ENCODE measurements at places on chromosomes 16 and 17.
A peak's percentile ranks its signal among the peaks of the same experiment; 100 is the strongest.

DNA sequence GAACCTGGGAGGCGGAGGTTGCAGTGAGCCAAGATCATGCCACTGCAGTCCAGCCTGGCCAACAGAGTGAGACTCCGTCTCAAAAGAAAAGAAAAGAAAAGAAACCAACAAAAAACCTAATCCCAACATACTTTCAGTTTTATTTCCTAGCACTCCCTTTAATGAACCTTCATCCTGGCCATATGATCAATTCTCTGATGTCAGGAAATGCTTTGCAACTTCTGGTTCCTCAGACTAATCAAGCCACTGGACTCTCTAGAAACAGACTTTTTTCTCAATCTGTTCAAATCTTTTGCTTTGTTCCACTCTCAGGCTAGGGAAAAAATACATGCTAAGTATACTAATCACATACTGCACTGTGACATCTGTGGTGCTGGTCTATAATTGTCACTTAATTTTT is 13.4 kb upstream of the PSMC3IP start:
- no peak for DNase-seq

DNA sequence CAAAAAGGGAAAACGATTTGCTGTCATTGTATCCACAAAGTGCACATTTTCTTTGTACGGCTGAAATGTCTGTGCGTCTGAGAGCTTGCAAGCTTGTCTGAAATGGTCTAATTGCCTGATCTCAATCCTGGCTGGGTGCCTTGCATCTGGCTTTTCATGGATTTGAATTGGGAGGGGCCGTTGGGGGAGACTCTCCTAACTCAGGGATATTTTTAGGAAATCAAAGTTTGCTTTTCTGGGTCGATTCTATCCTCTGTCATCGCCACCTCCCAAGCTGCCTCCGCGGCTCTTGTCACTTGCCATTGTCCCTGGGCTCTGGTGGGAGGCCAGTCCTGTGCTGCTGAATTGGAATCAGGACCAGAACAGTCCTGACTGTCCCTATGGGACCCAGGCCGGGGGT is 33.3 kb upstream of the MGAT5B start:
- no peak for DNase-seq

- no peak for DNase-seq
Observed at GRCh38 chr16:71927383-71927782, 32.1 kb downstream of the IST1 start.

DNA sequence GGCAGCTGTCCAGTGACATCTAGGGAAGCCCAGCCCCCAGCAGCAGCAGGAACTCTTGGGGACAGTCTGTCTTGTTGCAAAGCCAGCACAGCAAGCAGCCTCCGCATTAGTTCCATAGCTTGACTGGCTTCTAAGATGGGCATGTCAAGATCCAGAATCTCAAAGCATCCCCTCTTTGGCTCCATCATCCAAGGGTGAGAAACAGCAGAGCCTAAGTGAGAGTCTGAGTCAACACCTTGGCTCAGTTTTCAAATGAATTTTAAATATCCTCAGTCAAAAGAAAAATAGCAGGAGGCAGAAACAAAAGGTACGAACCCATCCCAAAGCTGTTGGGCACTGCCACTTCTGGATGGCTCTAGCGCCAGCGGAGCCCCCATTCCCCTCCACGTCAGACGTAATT is 2.2 kb downstream of the CLDN9 start:
- no peak for DNase-seq

DNA sequence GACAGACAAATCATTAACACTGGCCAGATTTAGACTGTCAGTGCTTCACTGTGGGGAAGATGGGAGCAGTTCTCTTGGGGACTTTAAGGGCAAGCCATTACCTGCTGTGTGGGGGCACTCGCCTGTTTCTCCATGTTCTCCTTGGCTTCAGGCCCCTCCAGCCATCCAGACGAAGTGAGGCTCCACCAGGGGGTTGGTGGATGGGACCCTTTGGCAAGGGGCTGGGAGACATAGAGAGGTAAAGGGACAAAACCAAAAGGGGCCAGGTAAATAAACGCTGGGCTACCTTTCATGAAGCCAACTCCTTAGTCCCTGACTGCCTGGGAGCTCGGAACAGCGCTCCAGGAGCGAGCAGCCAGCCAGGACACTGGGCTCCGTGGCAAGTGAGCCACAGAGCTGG is 14.0 kb downstream of the TBX4 start:
- DNase-seq, result peak; percentile 23

- DNase-seq, result no peak
Observed at GRCh38 chr17:61009663-61010062, 332.0 kb downstream of the BCAS3 start.

DNA sequence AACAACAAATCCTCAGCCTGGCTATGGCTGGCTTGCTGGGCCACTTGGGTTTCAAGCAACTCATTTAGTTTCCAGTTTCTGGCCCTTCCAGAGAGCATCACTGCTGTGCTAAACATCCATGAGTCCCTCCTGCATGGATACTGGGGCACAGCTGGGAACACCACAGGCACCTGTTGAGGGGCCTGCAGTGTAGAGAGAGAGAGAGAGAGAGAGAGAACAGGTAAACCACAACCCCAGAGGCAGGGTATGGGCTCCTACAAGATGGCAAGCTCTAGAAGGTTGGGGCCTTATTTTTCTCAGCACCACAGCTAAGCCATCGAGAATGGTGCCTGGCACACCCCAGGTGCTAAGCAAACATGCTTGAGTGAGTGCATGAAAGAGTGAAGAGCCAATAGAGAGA is 120.3 kb downstream of the RBFOX3 start:
- DNase-seq, result no peak

DNA sequence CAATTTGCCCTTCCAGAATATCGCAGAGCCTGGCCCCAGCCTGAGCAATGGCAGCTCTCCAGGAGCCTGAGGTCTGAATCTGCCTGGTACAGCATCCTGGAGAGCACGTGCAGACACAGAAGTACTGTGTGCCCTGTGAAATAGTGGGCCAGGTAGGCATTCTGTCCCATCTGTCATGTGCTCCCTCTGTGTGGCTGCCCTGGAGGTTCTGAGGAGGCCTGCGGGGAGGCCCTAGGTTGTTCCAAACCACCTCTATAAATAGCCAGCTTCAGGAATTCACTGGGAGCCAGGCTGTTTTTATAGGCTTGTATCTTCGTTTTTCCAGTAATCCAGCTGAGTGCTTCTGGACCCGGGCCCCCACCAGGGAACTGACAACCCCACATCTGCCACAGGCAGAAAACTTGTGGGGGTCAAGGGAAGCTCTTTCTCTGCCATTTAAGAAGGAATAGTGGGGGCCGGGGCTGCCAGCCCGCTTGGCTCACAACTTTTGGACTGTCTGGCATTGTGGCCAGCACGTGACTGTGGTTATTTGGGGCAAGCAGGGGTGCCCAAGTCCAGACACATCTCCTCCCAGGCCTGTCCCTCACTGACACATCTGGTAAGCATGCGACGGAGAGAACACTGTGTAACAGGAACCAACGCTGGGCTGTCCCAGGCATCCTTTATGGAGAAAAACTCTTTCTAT is 356.3 kb upstream of the TNRC6C start:
- peak; percentile 25 for DNase-seq

- no peak for DNase-seq
Observed at GRCh38 chr17:80296221-80296620, 35.6 kb downstream of the RNF213 start.

- no peak for DNase-seq
Observed at GRCh38 chr17:77957235-77957856, 1.2 kb upstream of the TNRC6C start.

DNA sequence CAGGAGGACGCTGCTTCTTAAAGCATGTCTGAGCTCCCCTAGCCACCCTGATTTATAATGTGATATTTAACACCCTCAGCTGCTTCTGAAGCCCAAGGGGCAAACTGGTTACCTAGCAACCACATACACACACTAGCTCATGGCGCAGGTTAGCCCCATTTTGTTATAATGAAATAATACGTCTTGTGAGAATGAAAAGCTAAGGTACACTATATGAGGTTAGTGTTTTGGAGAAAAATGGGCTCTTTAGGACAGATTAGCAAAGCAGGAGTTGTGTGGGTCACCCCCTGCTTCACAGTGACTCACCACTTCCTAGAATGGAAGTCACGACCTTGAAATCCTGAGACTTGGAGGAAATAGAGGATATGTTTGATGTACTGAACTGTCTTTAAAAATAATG is 404.8 kb upstream of the HSBP1 start:
- no peak for DNase-seq

- peak; percentile 93 for DNase-seq
Observed at GRCh38 chr17:40340880-40341807, 23.4 kb downstream of the GJD3 start.

- DNase-seq, result no peak
Observed at GRCh38 chr17:4788159-4788806, 481 bp upstream of the GLTPD2 start.

DNA sequence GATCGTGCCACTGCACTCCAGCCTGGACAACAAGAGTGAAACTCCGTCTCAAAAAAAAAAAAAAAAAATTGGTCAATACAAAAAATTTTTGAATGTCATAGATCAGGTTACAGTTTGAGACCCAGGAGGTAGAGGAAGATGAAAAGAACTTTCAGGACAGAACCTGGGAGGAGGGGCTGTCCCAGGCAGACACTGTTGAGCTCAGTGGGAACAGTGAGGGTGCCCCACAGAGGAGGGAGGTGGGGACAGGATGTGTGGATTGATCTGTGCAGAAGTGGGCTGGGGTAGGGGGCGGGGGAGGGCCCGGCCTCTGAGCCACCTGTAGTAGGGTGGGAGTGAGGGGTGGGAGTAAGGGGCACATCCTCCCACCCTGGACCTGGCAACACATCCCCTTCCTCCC is 58.3 kb downstream of the PRMT7 start:
- DNase-seq, result no peak

- peak; percentile 83 for DNase-seq
Observed at GRCh38 chr16:69859105-69859989, 91.8 kb upstream of the CLEC18A start.

DNA sequence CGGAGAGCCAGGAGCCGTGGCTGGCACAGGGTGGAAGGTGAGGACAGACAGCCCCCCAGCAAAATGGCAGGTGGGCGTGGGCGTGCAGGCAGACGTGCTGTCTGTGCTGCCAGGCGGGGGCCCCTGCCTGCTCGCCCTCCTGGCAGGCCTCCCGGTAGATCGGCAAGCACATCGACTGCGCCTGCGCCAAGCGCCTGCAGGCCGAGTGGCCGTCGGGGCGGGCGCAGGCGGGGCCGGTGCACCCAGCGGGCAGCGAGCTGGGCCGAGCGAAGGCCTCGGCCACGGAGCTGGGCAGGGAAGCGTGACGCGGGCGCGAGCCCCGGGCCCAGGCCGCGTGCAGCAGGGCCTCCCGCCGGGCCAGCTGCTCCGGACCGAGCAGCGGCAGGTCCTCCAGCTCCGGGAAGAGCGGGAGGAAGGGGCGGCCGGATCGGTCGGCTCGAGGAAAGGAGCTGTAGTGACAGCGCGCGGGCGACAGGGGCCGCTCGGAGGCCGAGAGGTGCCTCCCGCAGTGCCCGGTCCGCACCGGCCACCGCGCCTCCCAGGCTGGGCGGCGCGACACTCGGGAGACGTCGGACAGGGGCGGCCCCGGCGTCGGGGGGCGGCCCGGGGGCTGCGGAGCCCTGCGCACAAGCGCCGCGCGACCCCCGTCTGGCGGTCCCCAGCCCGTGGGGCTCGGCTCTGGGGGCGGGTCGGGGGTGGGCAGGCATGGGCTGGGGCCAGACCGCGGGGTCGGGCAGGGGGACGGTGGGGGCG is 16.9 kb downstream of the GRIN2C start:
- peak; percentile 88 for DNase-seq

DNA sequence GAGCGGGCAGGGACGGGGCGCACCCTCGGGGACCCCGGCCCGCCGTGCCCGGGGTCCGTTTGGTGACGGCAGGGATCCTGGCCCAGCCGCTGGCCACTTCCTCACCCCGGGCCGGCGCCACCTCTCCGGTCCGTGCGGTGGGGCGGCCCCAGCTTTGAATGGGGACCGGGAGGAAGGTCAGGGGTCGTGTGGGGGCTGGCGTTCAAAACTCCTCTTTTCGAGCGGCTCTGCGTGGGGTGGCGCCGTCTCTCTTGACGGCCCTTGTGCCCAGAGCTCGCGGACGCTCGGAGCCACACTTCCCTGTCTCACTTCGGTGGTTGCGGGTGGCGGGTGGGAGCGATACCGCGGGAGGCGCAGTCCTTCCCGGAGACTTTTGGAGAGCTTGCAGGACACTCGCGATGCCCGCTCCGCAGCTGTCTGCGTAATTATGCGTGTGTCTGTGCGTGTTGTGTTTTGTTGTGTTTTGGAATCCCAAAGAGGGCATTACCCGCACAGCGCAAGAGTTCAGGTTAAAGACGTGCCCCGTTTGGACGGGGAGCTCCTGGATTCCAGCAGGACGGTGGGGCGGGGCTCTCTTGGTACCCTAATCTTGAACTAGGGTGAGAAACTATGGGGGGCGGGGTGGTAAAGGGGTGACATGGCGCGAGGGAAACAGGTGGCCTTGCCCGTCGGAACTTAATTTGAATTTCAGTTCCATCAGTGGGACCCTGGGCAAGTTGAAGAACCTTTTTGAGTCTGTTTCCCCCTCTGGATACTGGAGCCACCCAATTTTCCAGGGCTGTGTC is 637 bp downstream of the PLCG2 start:
- no peak for DNase-seq

DNA sequence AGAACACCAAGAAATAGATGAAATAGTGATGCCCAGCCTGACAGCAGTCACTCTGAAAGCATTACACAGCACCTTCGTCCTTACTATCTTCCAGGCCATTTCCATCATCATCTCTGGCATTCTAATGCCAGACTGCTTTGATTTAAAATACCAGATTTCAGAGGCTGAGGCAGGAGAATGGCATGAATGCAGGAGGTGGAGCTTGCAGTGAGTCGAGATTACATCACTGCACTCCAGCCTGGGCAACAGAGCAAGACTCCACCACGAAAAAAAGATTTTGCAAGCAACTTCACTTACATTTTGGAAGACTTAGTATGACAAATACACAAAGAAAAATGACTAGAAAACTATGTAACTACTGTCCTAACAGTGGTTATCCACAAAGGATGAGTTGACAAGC is 244.0 kb downstream of the CPPED1 start:
- no peak for DNase-seq

GRCh38 chr17:2814481-2815341 is 18.5 kb downstream of the RAP1GAP2 start:
- peak; percentile 32 for DNase-seq

DNA sequence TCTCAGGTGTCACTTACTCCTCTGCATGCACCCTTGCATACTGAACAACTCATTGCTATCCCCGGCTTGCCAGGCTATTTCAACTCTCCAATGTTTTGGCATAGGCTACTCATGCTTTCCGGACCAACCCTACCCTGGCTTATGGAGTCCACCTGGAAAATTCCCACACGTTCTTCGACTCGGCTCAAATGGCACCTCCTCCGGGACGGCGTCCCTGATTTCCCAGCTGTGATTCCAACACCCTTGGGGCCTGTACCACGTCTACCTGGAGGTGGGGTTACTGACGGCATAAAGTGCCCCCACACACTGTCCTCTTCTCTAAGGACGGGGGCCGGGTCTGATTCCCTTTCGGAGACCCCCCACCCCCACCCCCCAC is 498 bp downstream of the SMYD4 start:
- DNase-seq, result no peak

All from H9 (cell line).